ENCODE measurements at places on chromosomes 6 and 20.

GRCh38 chr6:34953061-34954025, 64.3 kb downstream of the ANKS1A start:
- no peak for DNase-seq

DNA sequence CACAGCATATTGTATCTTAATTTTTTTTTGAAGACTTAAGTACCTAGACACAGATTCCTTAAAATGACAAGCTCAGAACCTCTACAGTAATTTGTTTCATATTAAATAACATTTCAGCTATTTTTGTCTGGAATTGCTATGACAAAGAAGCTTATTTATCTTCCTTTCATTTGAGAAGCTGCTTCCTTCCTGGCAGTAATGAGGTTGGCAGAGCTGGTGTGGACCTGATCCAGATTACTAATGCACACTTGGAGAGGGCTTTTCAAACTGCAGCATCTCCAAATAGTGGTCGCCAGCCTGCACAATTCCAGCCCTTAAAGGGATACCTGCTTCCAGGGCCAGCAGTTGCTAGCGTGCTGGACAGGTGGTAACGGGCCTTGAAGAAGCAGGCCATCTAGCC, 12.1 kb downstream of the PTCHD4 start:
- DNase-seq = no peak

DNA sequence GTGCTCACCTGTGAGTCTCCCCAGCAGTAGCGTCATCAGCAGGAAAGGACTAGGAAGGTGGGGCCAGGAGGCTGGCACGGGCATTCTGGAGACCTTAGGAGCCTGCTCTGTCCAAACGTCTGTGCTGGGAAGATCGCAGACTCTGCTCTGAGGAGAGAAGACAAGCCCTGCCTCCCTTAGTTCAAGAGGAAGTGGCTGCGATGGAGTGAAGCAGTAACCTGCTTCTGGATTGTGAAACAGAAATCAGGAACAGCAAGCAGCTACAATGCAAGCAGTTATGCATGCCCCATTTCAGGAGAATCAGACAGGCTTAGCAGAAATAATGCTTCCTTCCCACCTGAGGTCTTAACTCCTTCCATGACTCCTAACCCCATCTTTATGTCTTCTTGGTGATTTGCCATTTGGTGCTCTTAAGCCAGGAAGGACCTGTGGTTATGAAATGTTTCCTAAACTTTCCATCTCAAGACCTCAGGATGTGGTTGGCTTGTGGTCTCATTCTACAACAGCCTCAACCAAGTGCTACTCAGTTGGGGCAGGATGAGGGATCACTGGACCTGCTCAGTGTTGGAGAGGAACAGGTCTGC, at the start of gene SIRPB1:
TSS of gene SIRPB1 (minus strand) at position 149 of the 584 bp plus-strand sequence. CDS start at position 84, 65 bp downstream.
- no peak for DNase-seq

DNA sequence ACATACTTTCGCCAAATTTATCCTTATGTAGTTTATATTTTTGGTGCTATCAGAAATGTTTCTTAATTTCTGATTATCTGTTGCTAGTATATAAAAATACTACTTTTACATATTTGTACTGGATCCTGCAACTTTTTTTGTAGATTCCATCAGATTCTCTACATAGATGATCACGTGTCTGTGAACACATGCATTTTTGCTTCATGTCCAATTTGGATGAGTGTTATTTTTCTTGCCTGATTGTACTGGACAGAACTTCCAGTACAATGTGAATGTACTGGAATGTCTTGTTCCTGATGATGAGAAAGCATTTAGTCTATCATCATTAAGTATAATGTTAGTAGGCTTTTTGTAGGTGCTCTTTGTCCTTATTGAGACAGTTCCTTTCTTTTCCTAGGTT, 25.0 kb upstream of the SSR1 start:
- DNase-seq = no peak

DNA sequence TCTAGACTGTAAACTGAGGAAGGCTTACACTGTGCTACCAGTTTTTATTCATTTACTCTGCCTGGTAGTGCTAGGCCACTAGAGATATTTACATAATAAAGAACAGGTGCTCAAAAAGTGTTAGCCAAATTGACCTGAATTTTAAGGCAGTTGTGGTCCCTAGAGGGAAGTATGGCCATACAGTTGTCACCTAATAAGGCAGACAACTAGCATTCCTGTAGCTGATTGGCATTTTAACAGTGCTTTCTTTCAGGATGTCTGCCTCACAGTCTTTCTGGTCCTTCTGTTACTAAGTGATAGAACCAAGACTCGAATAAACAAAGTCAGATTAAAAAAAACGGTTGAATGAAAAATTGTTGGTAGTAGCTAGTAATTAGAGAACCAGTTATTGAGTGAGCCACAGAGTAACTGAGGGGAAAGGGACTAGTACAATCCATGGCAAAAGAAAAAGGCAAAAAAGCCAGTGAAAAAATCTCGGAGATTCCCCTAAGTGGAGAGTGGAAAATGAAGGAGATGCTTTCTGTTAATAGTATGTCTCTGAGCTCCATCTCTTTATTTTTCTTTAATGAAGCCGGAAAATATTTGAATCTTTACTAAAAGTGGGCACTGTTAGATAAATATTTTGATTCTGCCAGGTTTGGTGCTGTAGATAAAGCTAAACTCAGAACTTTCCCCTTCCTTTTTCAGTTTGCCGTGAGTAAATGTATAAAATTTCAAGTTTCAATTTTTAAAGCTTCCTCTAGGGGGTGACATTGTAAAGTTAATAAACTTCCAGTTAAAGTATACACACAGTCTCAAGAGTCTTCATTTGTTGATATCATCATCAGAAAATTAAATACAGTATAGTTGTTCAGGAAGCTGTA, 9.1 kb downstream of the VTA1 start:
- DNase-seq = peak; percentile 13

DNA sequence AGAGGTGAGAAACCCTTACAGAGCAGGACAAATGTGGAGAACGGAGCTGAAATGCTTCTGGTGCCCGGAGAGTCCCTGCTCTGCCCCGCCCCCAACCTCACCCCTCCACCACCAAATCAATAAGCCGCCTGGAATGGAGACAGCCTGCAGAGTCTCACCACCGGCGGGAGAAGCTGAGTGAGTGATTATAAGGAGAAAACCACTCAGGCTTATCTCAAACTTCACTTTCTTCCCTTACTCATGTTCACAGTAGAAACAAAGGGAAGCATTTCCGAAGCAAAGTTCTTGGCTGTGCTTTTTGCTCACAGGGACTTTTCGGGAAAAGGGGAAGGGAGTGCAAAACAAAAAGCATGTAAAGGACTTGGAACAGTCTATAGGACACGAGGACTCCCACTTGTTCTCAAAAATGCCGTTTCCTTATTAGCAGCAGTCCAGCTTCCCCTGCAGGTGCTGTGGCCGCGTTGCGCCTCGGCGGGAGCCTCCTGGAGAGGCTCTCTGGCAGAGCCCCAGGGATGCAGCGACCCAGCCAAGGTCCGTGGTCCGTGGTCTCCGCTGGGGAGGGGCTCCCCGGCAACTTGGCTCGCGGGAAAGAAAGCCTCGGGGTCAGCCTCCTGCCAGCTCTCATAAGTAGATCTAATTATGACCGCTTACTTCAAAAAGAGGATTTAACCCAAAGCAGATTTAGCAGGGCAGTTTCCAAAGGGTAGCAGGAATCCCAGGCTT, 64.8 kb upstream of the TMEM30A start:
- no peak for DNase-seq
